Keratinocyte (primary cell): ENCODE measurements at places on chromosomes 1 and 21.

GRCh38 chr1:102085896-102086295 is 89.2 kb upstream of the OLFM3 start:
- no peaks in the 10 kb centered on the region for H3K36me3 ChIP-seq
- DNase-seq: no peak
- H3K4me3 ChIP-seq: no peak overlapping the region
- no peaks in the 10 kb centered on the region for H3K4me1 ChIP-seq
- H3K27ac ChIP-seq: no peak overlapping the region

DNA sequence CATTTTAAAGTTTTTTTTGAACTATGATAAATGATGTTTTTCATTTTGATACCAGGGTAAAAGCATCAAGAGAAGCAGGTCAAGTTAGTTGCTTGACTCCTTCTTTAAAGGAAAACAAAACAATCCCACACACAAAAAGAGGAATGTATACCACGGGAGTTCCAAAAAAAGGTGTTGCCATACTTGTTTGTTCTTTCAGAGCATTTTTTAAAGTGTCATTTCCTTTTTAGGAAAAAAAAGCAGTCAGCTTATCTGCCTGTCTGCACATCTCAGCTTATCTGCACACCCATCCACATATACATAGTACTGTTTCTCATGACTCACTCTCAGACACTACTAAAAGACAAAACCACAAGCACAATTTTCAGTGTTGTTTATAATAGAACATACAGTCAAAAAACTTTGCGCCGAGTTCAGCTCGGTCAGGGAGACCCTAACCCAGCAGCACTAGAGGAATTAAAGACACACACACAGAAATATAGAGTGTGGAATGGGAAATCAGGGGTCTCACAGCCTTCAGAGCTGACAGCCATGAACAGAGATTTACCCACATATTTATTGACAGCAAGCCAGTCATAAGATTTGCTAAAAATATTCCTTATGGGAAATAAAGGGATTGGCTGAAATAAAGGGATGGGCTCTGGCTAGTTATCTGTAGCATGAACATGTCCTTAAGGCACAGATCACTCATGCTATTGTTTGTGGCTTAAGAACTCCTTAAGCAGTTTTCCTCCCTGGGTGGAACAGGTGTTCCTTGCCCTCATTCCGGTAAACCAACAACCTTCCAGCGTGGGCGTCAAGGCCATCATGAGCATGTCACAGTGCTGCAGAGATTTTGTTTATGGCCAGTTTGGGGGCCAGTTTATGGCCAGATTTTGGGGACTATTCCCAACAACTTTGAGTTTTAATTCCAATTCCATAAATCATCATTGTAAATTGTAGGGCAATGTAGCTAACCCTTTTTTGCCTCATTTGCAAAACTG is 11.4 kb upstream of the MNDA start:
- no peak for DNase-seq
- no peaks in the 10 kb centered on the region for H3K36me3 ChIP-seq
- H3K4me1 ChIP-seq: no peaks in the 10 kb centered on the region
- no peaks in the 10 kb centered on the region for H3K27me3 ChIP-seq

- no peak overlapping the region for H3K4me3 ChIP-seq
- H3K27ac ChIP-seq: peak overlapping the region; percentile 95
- peaks cover 66% of the 10 kb centered on the region for H3K4me1 ChIP-seq
- DNase-seq: peak; percentile 71
- no peaks in the 10 kb centered on the region for H3K36me3 ChIP-seq
Measured at GRCh38 chr1:173052681-173053196, 2.0 kb upstream of the TNFSF18 start.

GRCh38 chr21:46617267-46618051 is 12.6 kb upstream of the S100B start:
- no peaks in the 10 kb centered on the region for H3K4me1 ChIP-seq
- no peaks in the 10 kb centered on the region for H3K27me3 ChIP-seq
- no peaks in the 10 kb centered on the region for H3K36me3 ChIP-seq
- H3K4me3 ChIP-seq: no peak overlapping the region
- H3K27ac ChIP-seq: no peak overlapping the region

GRCh38 chr1:116508085-116508983 is 62.5 kb downstream of the CD58 start:
- H3K27ac ChIP-seq: peak overlapping the region; percentile 65
- H3K36me3 ChIP-seq: no peaks in the 10 kb centered on the region
- no peak overlapping the region for H3K4me3 ChIP-seq
- H3K27me3 ChIP-seq: no peaks in the 10 kb centered on the region

- H3K36me3 ChIP-seq: no peaks in the 10 kb centered on the region
- no peak overlapping the region for H3K4me3 ChIP-seq
- peak; percentile 35 for DNase-seq
- H3K27ac ChIP-seq: no peak overlapping the region
Measured at GRCh38 chr1:177800400-177801088, 169.3 kb downstream of the SEC16B start.

- H3K4me3 ChIP-seq: peak overlapping the region; percentile 63
- H3K4me1 ChIP-seq: peaks cover 37% of the 10 kb centered on the region
- no peaks in the 10 kb centered on the region for H3K36me3 ChIP-seq
- DNase-seq: no peak
- no peaks in the 10 kb centered on the region for H3K27me3 ChIP-seq
Measured at GRCh38 chr1:15833069-15833679, 14.3 kb upstream of the SPEN start.

GRCh38 chr1:96722958-96723357 is 1.4 kb downstream of the PTBP2 start:
- no peaks in the 10 kb centered on the region for H3K27me3 ChIP-seq
- H3K36me3 ChIP-seq: no peaks in the 10 kb centered on the region
- DNase-seq: no peak
- peak overlapping the region; percentile 58 for H3K27ac ChIP-seq
- peaks cover 6% of the 10 kb centered on the region for H3K4me1 ChIP-seq

DNA sequence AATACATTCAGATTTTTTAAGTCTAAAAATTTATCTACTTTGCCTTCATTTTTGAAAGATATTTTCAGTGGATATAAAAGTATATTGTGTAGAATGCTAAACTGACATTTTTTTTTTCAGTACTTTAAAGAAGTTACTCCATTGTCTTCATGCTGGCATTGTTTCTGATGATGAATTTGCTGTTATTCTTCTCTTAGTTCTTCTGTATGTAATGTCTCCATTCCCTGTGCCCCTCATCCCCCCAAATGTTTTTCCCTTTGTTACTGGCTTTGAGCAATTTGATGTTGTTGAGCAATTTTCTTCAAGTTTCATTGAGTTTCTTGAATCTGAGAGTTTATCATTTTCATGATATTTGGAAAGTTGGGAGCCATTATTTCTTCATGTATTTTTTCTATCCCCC is 20.8 kb upstream of the VANGL1 start:
- no peak for DNase-seq
- H3K27ac ChIP-seq: no peak overlapping the region
- H3K4me1 ChIP-seq: no peaks in the 10 kb centered on the region
- no peak overlapping the region for H3K4me3 ChIP-seq
- H3K27me3 ChIP-seq: no peaks in the 10 kb centered on the region

DNA sequence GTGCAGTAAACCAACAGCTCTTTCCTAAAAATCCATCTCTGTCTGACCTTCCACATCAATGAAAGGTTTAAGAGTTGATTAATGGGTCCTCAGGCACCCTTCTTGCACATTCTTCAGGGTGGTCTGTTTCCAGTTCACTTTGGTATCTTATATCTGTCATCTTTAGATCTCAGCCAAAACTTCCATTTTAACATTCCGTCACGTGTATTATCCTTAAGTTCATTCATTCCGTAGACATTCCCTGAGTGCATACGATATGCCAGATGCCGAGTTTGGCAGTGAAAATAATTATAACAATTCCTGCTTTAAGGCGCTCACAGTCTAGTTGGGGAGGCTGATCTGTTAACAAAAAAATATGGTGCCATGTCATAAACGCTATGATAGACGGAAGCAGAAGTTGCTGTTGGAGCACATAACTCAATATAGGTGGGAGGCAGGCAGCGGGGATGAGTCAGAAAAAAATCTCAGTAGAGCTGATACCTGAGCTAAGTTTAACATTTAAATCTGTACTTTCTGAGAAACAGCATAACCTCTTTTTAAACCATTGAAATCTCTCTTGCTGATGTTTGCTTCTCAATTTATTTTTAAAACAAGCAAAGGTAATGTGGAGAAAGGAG is 59.6 kb upstream of the HOOK1 start:
- H3K4me3 ChIP-seq: no peak overlapping the region
- peaks cover 23% of the 10 kb centered on the region for H3K4me1 ChIP-seq
- no peaks in the 10 kb centered on the region for H3K36me3 ChIP-seq

GRCh38 chr1:18480315-18481189 is at the start of gene KLHDC7A:
KLHDC7A (plus strand) TSS chr1:18480930; CDS start chr1:18480982, 52 bp downstream.
- no peaks in the 10 kb centered on the region for H3K36me3 ChIP-seq
- DNase-seq: no peak

DNA sequence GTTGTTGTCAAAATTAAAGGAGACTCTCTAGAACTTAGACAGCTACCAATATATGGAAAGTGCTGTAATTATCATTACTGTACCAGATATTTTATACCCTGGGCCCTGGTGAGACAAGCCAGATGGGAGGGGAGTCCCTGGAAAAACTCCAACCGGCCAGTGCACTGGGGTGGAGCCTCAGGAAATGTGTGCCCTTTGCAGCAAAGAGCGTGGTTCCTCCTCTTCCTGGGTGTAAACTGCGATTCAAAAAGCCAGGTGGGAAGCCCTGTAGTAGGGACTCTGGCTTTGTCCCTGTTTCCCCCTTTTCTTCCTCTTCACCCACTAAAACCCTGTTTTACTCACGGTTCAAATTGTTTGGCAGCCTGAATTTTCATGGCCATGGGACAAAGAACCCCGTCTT is 812.3 kb downstream of the PLA2G4A start:
- no peaks in the 10 kb centered on the region for H3K27me3 ChIP-seq
- no peaks in the 10 kb centered on the region for H3K4me1 ChIP-seq
- DNase-seq: no peak
- no peak overlapping the region for H3K4me3 ChIP-seq
- H3K27ac ChIP-seq: no peak overlapping the region

- no peak overlapping the region for H3K27ac ChIP-seq
- no peak overlapping the region for H3K4me3 ChIP-seq
- no peak for DNase-seq
- no peaks in the 10 kb centered on the region for H3K27me3 ChIP-seq
- H3K4me1 ChIP-seq: no peaks in the 10 kb centered on the region
Measured at GRCh38 chr1:168098534-168099320, 38.0 kb downstream of the GPR161 start.

DNA sequence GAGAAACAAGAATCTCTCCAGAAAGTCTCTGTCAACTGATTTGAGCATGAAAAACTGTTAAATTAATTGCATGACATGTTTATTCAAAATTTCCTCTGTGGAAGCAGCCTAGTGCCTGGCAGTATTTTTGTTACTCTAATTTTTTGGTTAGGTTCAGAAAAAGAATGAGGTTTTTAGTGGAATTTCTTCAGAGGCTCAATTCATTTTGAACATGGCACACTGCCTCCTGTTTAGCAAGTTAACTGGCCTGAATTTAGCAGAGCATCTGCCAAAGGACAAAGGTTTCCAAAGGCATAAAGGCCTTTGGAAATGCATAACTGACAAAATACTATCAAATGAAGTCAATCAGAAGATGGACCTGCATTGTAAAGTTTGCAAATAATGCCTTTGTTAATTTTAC is 1326.5 kb downstream of the PLA2G4A start:
- no peaks in the 10 kb centered on the region for H3K36me3 ChIP-seq
- H3K4me1 ChIP-seq: no peaks in the 10 kb centered on the region
- H3K27me3 ChIP-seq: no peaks in the 10 kb centered on the region
- H3K27ac ChIP-seq: no peak overlapping the region

DNA sequence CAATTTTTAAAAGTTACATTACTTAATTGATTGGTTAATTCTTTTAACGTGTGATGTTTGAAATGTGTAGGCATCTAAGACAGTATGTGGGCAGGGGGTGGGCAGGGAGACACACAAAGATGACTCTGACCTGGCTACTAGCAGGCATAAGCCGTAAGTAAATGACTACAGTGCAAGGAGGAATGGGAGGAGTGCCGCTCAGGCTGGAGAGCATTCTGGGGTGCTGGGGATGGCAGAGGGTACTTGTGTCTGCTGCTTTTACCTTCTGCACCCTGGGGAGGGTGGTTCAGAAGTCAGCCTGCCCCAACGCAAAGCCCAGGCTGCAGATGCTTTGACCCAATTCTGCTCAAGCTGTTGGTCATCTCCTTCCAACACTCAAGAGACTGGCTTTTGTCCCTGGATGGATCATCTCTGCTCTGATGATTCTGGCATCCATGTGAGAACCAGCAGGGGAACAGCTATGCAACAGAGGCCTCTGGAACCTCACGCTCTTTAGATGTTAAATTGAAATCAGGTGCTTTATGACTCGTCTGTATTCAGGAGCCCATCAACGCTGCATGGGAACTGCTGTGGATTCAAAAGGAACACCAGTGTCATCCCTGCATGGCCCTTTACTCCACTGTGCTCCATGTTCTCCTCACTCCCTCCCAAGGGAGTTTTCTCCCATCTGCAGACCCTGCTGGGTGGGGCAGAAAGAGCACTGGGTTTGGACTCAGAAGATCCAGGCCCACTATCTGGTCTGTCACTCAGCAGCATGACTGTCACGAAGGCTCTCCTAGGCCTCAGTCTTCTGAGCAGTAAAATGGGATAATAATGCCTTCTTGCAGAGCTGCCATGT is 78.8 kb downstream of the FAM78B start:
- H3K27ac ChIP-seq: no peak overlapping the region
- H3K4me1 ChIP-seq: no peaks in the 10 kb centered on the region
- no peak for DNase-seq
- no peaks in the 10 kb centered on the region for H3K27me3 ChIP-seq
- H3K4me3 ChIP-seq: no peak overlapping the region
- H3K36me3 ChIP-seq: no peaks in the 10 kb centered on the region

DNA sequence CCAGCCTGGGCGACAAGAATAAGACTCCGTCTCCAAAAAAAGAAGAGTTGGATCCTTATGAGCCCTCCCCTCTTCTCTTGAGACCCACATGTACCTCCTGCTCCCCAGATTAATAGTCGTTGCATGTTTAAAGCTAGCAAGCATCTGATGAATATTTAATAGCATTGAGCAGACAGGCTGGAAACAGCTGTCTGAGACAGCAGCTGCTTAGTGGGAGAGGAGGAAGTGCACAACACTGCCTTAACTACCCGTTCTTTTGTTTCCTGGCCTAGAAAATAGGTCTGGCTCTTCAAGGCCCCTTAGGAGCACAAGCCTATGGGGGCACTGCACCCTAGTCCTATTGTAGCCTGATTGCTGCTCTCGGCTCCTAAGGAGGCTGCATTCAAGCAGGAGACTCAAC is 17.3 kb upstream of the TMEM39B start:
- DNase-seq: no peak
- no peak overlapping the region for H3K27ac ChIP-seq
- H3K4me3 ChIP-seq: no peak overlapping the region
- no peaks in the 10 kb centered on the region for H3K4me1 ChIP-seq

GRCh38 chr1:168279253-168279652 is 1.4 kb upstream of the TBX19 start:
- DNase-seq: no peak
- H3K27me3 ChIP-seq: no peaks in the 10 kb centered on the region
- H3K4me3 ChIP-seq: no peak overlapping the region
- no peak overlapping the region for H3K27ac ChIP-seq

GRCh38 chr1:60133000-60133673 is 59.6 kb upstream of the C1orf87 start:
- no peaks in the 10 kb centered on the region for H3K27me3 ChIP-seq
- no peak for DNase-seq
- peaks cover 3% of the 10 kb centered on the region for H3K4me1 ChIP-seq
- no peaks in the 10 kb centered on the region for H3K36me3 ChIP-seq

GRCh38 chr1:11738783-11739182 is 2.8 kb downstream of the AGTRAP start:
- DNase-seq: no peak
- no peaks in the 10 kb centered on the region for H3K27me3 ChIP-seq
- no peak overlapping the region for H3K4me3 ChIP-seq
- no peak overlapping the region for H3K27ac ChIP-seq
- H3K4me1 ChIP-seq: peaks cover 27% of the 10 kb centered on the region

- H3K27me3 ChIP-seq: no peaks in the 10 kb centered on the region
- no peaks in the 10 kb centered on the region for H3K36me3 ChIP-seq
- H3K27ac ChIP-seq: no peak overlapping the region
- H3K4me3 ChIP-seq: no peak overlapping the region
- peaks cover 8% of the 10 kb centered on the region for H3K4me1 ChIP-seq
- no peak for DNase-seq
Measured at GRCh38 chr1:38740487-38740886, 119.1 kb downstream of the RRAGC start.
